ENCODE measurements at places on chromosomes 2 and 18. TPM values are rescaled to one million over a fixed set of nuclear protein-coding genes. Genes with fewer than 3 reads are reported as not detected.

DNA sequence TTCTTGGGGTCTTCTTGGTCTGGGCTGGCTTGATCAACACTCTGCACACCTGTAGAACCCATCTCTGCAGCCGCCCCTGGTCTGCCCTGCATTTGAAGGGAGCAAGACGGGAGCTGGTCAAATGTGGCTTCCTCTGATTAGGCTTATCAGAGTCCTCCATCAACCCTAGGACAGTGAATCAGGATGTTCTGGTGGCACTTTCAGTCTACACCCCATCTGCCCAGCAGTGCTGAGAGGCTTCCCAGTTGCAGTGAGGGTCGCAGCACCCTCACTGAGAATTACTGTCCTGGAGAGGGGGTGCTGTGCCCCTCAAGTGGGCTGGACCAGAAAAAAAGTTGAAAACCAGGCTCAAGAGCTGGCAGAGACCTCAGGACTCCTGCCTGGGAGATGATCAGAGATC, 152.9 kb downstream of the DYSF start:
- no peak for DNase-seq
- H3K4me3 ChIP-seq = no peak overlapping the region
- H3K4me1 ChIP-seq = peaks cover 14% of the 10 kb centered on the region
- H3K27me3 ChIP-seq = no peaks in the 10 kb centered on the region
- no peak overlapping the region for H3K27ac ChIP-seq

Gene TUBA4B
- not detected for total RNA-seq

DNA sequence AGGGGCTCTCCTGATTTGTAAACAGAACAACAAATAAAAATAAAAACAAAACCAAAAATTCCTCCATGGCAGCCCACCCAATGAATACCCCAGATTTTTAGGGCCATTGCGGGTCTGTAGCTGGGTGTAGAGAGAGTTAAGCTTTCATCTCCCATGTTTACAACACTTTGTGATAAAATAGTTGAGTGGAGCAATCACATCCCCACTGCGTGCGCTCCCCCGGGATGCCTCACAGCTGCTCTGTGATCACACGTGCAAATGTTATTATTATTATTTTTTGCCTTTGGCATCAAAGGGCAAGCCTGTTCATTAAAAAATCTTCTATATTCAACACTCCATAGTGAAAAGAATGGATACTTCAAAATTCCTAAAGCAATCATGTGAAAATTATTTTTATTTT, 118.0 kb downstream of the MBP start:
- H3K4me1 ChIP-seq = no peaks in the 10 kb centered on the region
- no peak overlapping the region for H3K27ac ChIP-seq
- DNase-seq = no peak

DNA sequence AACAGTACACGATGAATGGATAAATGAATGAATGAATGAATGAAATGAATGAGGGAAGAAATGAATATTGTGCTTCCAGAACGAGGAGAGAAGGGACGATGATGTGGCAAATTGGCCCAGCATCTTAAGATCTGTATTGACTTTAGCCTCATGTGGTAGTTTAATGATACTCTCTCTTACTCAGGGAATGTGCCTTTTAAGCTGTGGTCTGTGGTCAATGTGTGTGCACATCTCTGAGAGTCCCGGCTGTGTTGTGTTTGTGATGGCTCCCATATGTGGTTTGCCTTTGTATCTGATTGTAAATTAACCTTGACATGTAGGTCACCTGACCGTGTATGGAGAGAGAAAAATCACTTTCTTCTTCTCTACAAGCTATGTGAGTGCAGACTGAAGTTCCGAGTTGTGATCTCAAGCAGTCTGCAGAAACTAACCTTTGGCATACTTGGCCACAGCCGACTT, 91.2 kb downstream of the NEDD4L start:
- H3K4me3 ChIP-seq = no peak overlapping the region
- peaks cover 27% of the 10 kb centered on the region for H3K4me1 ChIP-seq
- H3K27ac ChIP-seq = no peak overlapping the region
- no peak for DNase-seq

- no peak overlapping the region for H3K4me3 ChIP-seq
- no peak for DNase-seq
- no peak overlapping the region for H3K27ac ChIP-seq
- peaks cover 61% of the 10 kb centered on the region for H3K27me3 ChIP-seq
Observed at GRCh38 chr2:15682354-15682753, 90.7 kb downstream of the DDX1 start.

Gene GAL3ST2
- 3.9 TPM for total RNA-seq

- no peak for DNase-seq
- peak overlapping the region; percentile 79 for H3K4me3 ChIP-seq
- no peaks in the 10 kb centered on the region for H3K27me3 ChIP-seq
- peaks cover 24% of the 10 kb centered on the region for H3K4me1 ChIP-seq
Observed at GRCh38 chr2:203534621-203535077, 452 bp downstream of the RAPH1 start.

Gene FOXD4L1
- 0.43 TPM for total RNA-seq

DNA sequence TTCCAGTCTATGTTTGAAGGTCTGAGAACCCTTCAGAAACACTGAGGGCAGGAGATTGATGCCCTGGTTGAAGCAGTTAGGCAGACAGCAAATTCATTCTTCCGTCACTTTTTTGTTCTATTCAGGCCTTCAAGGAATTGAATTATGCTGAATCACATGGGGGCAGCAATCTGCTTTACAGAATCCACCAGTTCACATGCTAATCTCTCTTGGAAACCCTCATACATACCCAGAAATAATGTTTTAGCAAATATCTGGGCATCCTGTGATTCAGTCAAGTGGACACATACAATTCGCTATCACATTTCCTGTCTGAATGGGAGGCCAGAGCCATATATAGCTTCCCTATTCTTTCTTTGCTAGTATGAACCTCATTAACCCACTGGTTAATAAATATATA, 301.4 kb upstream of the CNTNAP5 start:
- no peaks in the 10 kb centered on the region for H3K36me3 ChIP-seq
- H3K4me3 ChIP-seq = no peak overlapping the region
- H3K27ac ChIP-seq = no peak overlapping the region

DNA sequence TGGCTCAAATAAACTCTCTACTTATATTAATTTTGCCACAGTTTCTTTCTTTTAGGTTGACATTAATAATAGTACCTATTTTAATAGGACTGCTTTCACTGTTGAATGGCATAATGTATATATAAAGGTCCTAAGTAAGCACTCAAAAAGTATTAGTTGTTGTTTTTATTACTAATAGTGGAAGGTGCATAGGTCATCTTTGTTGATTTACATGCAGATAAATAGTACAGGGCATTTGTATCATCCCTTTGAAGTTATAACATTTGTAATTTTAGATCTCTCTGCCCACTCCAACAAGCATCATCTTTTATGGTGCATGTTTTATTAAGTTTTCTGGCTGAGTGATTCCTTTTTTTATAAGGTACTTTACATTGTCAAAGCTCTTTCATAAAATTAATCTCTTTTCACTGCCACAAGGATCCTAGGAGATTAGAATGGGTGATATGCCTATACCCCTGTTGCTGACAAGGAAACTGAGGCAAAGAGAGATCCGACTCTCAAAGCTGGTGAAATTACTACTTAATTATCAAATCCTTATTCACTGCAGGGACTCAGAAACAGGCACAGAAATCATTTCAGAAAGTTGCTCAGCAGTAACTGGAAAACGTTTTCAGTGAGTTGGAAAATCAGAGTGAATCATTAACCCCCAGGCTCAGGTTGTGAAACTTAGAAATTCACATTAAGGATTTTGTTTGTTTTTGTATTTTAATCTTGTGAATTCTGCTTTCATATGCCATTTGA, 299.6 kb downstream of the AGPS start:
- peaks cover 13% of the 10 kb centered on the region for H3K4me1 ChIP-seq
- DNase-seq = peak; percentile 46
- H3K36me3 ChIP-seq = no peaks in the 10 kb centered on the region

DNA sequence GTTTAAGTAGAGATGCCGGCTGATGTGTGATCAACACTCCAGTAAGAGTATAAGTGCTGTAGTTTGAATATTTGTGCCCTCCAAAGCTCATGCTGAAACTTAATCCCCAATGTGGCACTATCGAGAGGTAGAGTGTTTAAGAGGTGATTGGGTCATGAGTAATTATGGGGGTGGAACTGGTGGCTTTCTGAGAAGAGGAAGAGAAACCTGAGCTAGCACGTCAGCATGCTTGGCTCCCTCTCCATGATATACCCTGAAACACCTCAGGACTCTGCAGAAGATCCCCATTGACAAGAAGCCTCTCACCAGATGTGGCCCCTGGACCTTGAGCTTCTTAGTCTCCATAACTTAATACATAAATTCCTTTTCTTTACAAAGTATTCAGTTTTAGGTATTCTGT, 584.8 kb downstream of the TSN start:
- no peaks in the 10 kb centered on the region for H3K27me3 ChIP-seq
- no peak overlapping the region for H3K27ac ChIP-seq
- H3K4me3 ChIP-seq = no peak overlapping the region
- DNase-seq = no peak
- no peaks in the 10 kb centered on the region for H3K36me3 ChIP-seq
- H3K4me1 ChIP-seq = no peaks in the 10 kb centered on the region

Gene TWIST2
- total RNA-seq = 5.0 TPM

DNA sequence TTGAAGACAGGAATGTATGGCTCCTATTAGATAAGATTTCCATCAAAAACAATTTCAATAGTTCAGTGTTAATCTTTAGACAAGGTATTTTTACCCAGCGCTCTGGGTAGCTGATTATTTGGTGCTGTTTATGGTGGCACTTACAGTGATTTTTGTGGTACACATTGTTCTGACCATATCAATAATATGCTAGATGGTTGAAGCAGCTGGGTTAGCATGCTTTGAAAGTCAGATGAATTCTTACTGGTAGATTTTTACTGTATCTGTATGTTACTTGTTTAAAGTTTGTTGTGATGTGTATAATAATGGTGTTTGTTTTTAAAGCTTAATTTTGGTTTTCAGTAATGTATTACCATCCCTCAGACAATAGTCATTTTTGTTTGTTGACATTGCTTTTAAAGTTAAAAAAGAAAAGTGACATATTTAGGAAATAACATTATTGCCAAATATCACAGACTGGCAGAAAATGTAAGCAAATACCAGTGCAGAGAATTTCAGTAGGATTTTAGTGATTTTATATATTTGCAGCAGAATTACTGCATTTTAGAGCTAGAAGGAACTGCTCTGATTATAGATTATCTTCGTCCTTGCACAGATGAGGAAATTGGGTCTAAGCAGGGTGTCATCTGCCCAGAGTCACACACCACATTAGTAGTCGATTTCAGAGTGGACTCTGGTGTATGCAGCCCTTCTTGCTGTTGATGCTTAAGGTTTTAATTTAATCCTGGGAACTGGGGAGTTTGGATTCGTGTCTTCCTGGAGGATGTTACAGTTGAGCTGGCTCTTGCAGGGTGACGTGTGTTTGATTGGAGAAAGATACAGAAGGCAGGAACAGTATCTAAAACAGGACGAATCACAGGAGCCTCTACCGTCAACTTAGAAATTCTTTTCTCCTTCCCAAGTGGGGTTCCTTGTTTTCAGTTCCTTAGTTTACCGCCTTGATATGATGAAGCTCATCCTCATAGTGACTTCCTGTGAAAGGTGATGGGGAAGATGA, 6.6 kb downstream of the SOCS6 start:
- peaks cover 20% of the 10 kb centered on the region for H3K36me3 ChIP-seq
- no peak overlapping the region for H3K4me3 ChIP-seq
- peaks cover 50% of the 10 kb centered on the region for H3K4me1 ChIP-seq
- no peak for DNase-seq
- H3K27me3 ChIP-seq = no peaks in the 10 kb centered on the region
